ELF-1 (cell line): ENCODE measurements at places on chromosomes 12 and 14.

GRCh38 chr14:78245238-78245637, 75.1 kb downstream of the NRXN3 start:
- no peak for DNase-seq

DNA sequence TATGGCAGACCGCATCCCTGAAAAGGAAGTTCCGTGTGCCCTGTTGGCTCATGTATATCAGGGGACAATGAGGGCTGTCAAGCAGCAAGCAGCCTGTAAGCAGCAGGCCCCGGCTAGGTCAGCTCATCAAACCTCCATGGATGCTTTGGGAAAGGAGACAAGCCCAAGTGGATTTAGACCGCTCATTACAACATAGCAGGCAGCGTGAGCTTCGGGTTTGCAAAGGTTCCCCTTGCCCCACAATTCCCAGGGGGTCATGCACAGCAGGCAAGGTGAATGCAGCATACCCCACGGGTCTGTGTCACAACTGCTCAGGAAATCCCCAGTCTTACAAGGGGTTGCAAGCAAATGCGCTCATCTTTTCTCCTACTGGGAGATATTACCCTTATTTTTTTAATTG, 54.6 kb downstream of the KCNK13 start:
- DNase-seq, result no peak

GRCh38 chr12:112304436-112304835, 77.8 kb downstream of the HECTD4 start:
- no peak for DNase-seq

- DNase-seq, result no peak
These were observed 112.4 kb downstream of the APAF1 start for GRCh38 chr12:98757455-98757854.

DNA sequence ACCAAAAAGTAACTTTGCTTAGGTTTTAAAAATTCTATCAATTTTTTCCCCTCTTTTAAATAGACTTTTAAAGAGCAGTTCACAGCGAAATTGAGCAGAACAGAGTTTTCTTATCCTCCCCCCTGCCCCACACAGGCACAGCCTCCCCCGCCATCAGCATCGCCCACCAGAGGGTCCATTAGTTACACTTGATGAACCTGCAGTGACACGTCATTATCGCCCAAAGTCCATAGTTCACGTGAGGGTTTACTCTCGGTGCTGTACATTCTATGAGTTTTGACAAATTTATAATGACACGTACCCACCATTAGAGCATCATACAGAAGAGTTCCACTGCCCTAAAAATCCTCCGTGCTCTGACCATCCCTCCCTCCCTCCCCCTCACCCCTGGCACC, 58.4 kb downstream of the FZD10 start:
- no peak for DNase-seq
